ENCODE measurements at places on chromosomes 6 and 20.

DNA sequence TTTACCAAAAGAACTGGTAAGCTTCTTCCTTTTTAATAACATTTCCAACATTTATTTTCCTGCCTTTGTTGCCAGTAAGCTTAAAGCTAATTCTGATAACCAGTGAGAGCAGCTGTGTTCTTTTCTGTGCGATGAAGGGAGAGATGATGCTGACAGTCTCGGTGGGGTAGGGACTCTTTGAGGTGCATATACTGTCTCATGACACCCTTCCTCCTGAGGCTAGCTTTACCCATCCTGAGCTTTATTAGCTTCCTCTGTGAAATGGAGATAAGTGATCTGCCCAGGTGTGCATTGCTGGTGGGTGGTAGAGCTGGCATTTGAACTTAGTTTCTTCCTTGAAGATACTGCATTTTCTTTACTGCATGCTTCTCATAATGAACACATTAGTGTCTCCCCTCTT lies 92.5 kb downstream of the LRRC1 start:
- no peak for DNase-seq

DNA sequence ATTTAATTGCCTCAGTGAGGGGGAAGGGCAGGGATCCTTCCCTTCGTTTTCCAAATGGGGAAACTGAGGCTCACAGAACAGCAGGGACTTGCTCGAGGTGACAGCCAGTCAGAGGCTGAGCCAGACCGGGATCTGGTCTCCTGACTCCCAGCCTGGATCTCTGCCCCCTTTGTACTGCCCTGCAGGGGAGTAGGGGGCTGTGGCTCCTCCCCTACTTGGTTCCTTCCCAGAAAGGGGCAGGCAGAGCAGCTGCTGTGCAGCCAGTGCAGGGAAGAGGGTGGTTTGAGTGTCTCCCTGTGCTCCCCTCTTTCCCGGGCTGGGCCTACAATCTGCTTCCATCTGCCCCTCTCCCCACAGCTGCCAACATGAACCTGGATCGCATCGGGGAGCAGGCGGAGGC lies 37.6 kb downstream of the UQCC2 start:
- DNase-seq = no peak

- peak; percentile 89 for DNase-seq
Observed at GRCh38 chr6:142945049-142945445, at the start of gene HIVEP2. Gene HIVEP2, minus strand, starts transcription at chr6:142945176. Its CDS starts 170,438 bp downstream, at chr6:142774738.

DNA sequence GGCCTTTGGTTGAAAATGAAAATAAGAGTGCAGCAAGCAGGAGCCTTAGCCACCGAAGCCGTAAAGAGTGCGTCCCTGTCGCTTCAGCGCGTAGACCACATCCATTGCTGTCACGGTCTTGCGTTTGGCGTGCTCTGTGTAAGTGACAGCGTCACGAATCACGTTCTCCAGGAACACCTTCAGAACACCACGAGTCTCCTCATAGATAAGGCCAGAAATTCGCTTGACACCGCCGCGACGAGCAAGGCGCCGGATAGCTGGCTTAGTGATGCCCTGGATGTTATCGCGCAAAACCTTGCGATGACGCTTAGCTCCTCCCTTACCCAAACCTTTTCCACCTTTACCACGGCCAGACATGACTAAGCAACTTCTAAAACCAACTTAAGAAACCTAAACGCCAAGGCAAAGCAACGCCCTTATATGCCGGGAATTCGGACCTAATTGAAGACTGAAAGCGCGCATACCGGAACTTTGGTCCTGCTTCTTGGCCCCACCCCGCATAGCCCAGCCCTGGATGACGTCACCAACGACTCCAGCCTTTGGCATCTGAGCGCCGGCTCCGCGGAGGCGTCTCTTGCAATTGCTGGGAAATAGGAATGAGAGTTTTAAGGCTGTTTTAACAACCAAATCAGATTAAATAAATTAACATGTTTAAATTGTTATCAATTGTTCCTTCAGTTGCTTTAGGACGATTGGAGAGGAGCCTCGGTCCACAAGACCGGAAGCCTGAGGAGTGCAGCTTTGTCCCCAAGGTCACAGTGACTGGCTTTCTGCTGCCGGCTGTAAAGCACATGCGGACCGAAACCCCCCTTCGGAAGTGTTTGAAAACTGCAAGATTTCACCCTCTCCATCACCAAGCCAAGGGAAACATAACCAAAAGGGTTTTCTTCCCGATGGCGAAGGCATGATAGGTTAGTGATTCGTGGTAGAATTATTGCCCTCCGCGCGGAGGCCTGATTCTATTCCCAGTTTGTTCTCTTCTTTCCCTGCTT lies 79.6 kb upstream of the BTN3A2 start:
- DNase-seq = peak; percentile 100

DNA sequence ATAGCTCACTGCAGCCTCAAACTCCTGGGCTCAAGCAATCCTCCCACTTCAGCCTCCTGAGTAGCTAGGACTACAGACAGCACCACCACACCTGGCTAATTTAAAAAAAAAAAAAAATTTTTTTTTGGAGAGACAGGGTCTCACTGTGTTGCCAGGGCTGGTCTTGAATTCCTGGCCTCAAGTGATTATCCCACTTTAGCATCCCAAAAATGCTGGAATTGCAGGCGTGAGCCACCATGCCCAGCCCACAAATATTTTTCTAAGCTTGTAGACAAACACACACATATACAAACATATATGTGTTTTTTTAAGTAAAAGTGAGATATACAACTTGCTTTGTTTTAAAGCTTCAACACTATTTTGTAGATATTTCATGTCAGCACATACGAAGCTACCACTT lies 10.8 kb downstream of the HSPA12B start:
- DNase-seq = peak; percentile 20

GRCh38 chr20:45910670-45911485 lies 1.1 kb downstream of the PLTP start:
- peak; percentile 100 for DNase-seq

GRCh38 chr20:13296070-13296469 lies 75.0 kb downstream of the ISM1 start:
- no peak for DNase-seq

DNA sequence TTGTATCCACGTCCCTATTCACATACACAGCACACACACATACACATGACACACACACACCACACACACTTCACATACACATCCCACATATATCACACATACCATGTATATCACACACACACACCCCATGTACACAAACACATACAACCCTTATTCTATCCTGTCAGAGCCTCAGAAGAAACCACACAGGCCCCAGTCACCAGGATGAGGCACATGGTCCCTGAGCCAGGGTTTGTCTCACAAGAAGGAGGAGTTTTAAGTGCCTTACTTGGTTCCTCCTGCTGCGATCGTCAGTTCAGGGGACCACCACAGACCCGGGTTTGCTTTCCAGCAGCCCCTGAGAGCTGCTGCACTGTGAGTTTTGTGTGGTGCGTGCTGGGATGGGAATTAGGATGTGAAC lies 23.6 kb downstream of the BFSP1 start:
- no peak for DNase-seq

DNA sequence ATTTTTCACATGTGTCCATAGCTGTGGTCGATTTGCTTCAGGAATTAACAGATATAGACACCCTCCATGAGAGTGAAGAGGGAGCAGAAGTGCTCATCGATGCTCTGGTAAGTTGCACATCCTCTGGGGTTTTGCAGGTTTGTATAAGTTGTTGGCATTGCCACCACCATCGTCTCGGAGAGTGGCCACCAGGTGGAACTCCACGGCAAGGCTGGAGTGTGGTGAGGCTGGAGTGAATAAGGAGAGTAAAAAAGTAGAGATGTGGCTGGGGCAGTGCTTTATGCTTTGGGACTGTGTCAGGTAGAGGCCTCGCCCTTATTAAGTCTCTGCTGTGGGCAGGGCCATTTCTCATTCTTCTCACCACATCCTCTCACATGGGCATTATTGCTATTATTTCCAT lies 63.7 kb downstream of the CTNNBL1 start:
- DNase-seq = no peak

DNA sequence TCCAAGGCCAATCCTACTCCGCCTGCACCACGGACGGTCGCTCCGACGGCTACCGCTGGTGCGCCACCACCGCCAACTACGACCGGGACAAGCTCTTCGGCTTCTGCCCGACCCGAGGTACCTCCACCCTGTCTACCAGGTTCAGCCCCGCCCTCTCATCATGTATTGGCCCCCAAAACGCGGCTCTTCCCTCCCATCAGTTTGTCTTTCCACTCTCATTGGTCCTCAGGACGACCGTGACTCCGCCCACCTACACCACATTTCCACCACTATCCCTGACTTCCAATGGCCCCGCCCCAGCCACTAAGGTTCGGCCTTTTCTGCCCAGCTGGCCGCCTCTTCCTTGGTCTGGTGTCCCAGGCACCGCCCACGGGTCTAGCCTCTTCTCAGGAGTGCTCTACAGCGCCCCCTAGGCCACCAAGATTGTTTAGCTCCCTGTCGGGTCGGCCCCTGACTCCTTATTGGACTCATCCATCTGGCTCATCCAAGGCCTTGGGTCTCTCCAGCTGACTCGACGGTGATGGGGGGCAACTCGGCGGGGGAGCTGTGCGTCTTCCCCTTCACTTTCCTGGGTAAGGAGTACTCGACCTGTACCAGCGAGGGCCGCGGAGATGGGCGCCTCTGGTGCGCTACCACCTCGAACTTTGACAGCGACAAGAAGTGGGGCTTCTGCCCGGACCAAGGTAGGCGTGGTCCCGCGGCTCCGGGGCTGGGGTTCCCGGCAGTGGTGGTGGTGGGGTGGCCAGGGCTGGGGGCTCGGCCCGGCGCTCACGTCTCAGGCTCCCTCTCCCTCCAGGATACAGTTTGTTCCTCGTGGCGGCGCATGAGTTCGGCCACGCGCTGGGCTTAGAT lies 3.1 kb downstream of the MMP9 start:
- peak; percentile 54 for DNase-seq
